ENCODE measurements at places on chromosomes 13 and 19.

- no peak for DNase-seq
Measured at GRCh38 chr19:56119582-56119978, 1.5 kb downstream of the ZNF787 start.

- DNase-seq = no peak
Measured at GRCh38 chr19:21590867-21591266, 85.5 kb downstream of the ZNF429 start.

- no peak for DNase-seq
Measured at GRCh38 chr13:38998739-38999138, 8.1 kb upstream of the STOML3 start.

GRCh38 chr13:27147530-27148170, 24.0 kb downstream of the USP12 start:
- no peak for DNase-seq

- no peak for DNase-seq
Measured at GRCh38 chr13:94433055-94433961, 46.2 kb downstream of the DCT start.

- DNase-seq = no peak
Measured at GRCh38 chr19:2638417-2638940, 64.0 kb downstream of the GNG7 start.

Measured in activated CD4-positive, alpha-beta T cell treated with anti-CD3 and anti-CD28 coated beads, Interleukin-2, amount 50 U/mL, for 4 hours (primary cell).